ENCODE measurements at places on chromosomes 2 and 18.

DNA sequence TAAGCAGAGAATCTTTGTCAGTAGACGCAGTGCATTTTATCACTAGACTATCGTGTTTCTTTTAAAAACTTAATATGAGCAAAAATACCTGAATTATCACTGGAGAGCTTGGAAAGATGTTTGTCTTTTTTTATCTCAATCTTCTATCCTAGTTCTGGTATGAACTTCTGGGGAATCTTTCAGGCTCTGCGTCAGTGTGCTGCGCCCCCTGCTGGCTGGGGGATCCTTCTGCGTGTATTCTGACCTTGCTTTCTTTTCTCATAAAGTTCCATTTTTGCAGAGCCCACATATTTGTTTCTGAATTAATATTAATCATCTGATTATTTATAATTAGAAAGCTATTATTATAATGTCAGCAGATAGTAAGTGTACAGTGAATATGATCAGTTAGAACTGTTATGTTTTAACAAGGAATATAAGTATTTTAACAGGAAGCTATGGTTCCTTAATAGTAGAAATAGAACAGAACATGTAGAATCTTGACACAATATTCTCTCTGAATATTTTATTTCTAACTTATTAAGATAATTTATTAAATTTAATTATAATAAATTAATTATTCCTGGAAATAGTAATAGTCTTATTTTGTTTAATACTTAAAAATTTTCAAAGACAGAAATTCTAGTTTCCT lies 945.0 kb upstream of the CRIM1 start:
- DNase-seq: peak; percentile 3

GRCh38 chr2:219675221-219675620 lies 47.8 kb downstream of the SLC4A3 start:
- no peak for DNase-seq

DNA sequence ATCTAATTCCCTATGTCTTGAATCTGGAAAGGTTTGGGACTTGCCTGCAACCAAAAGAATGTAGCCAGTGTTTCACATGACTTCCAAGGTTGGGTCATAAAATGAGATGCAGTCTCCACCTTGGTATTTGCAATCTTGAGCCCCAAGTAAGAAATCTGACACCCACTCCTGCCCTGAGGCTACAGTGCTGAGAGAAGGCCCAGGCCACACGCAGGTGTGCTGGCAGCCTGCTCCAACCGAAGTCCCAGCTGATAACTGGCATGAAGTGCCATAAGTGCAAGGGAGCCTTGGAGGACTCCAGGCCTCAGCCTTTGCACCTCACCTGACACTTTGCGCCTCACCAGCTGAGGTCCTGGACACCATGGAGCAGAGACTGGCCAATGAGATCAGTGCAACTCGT lies 182.7 kb downstream of the ANAPC1 start:
- DNase-seq: no peak

GRCh38 chr2:19823507-19823906 lies 78.3 kb downstream of the TTC32 start:
- DNase-seq: no peak

- peak; percentile 18 for DNase-seq
Measured at GRCh38 chr2:41111836-41112627, 660.1 kb upstream of the SLC8A1 start.

- peak; percentile 3 for DNase-seq
Measured at GRCh38 chr18:71725256-71725655, 818.9 kb downstream of the CBLN2 start.

- DNase-seq: no peak
Measured at GRCh38 chr2:229410946-229411345, 139.9 kb upstream of the PID1 start.

GRCh38 chr2:7525746-7526145 lies 608.5 kb downstream of the RNF144A start:
- no peak for DNase-seq

DNA sequence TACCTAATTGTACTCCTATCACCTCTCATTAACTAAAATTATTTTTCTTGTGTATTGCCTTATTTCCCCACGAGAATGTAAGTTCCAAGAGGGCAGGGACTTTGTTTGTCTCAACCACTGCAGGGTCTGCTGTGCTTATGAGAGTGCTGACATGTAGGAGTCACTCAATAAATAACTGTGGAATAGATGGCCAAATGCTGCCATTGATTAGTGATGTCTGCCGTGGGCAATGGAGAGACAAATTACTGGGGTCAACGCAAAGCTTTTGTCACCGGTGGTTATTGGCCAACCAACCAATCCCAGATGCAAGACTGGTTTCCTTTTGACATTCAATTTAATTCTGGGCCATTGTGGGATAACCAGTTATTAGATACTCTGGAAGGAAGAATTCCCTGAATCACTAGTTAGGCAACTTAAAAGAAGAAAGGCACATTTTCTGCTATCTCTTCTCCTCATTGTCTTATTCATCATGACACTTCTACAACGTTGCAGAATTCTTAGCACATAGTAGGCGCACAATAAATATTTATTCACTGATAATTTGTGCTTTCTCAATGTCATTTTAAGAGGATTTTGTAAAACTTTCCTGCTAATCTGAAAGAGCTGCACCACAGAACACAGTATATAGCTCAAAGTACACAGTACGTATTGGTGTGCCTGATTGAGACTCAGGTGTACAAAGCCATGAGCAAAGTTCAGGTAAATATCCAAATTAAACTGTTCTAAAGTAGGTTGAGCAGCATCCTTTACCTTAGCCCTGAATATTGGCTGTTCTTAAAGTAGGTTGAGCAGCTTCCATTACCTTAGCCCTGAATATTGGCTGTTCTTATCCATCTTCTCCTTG lies 95.9 kb downstream of the ACTR3 start:
- no peak for DNase-seq

GRCh38 chr2:226447338-226448300 lies 352.0 kb downstream of the IRS1 start:
- no peak for DNase-seq

DNA sequence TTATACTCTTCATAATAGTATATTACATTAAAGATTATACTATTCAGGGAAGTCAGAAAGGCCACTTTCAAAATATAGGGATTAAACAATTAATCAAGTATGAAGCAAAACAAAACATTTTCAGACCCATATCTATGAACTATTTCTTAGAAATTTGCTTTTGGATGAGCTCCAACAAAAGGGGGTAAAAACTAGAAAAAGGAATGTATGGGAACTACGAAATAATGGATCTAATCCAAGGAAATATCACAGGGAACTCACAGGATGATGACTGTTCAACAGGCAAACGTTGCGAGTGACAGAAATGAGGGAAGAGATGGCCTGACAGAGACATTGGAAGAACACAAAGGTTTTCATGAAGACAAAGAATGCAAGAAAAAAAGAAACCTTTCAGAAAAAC lies 27.9 kb downstream of the G6PC2 start:
- DNase-seq: no peak

DNA sequence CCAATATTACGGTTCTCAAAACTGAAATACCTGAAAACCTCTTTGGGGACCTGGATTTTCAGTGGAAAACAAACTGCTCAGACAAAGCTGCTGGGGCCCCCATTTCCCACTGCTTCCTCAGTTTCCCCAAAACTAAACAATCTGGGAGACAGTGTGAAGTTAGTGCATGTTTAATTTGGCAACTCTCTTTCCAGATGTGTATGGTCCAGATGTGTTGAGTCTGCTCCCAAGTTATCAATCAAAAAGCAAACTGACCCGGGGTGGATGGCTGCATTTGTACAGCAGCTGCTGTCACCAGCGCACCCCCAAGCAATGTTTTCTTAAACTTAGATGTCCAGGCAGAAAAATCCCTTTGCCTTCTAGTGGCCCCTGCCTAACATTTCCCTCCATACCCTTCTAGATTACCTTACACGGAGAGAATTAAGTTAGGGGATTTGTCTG lies 136.9 kb downstream of the COPS8 start:
- peak; percentile 24 for DNase-seq

DNA sequence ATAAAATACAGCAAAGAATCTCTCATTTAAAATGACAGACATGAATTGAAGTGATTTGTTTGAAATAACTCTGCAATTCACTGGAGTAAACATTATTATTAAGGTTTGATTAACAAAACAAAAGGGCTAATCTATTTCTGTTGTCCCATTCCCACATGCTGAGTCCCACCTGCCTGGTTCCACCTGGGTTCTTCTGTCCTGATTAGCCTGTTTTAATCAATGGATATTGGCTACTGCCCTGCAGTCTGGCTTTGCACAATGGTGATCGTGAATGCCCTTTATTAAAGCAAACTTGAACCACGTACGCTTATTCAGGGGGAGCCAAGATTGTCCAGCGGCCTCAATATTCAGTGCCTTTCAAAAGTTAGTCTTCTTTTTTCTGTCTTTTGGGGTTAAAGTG lies 72.8 kb upstream of the CDH19 start:
- DNase-seq: no peak

DNA sequence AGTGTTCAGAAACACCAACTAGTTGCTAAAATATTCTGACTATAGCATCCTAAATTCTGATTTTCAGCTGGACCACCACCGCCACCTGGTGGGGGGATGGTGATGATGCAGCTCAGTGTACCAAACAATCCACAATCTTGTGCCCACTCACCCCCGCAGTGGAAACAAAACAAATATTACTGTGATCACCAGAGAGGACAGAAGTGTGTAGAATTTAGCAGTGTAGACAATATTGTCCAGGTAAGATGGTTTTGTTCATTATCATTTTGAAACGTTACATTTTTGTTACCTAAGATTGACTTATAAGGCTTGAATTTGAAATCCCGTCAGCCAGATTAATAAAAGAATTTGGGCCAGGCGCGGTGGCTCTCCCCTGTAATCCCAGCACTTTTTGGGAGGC lies 31.7 kb upstream of the UBXN4 start:
- DNase-seq: peak; percentile 52

- no peak for DNase-seq
Measured at GRCh38 chr2:159913900-159914299, 115.9 kb upstream of the CD302 start.

DNA sequence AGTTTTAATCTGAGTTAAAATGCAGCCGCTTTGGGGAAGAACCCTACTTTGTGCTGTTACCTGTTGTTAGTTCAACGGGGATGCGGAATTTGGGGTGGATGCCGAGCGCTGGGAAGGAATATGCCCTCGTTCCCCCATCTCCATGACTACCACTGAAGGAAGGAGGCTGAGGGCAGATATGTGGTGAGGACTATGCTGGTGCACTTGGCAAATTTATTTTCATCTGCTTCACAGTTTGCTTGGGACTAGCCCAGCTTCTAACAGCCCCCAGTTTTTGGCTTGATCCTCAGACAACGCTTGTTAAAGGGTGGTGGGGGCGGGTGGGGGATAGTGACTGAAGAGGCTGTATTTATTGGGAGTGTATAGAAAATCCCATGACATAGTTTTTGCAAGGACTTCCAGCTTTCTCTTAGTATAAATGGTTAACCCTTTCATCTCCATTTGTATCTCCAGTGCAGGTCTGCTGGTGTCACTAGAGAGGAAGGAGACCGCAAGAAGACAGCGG lies 100.8 kb downstream of the COLEC12 start:
- no peak for DNase-seq

DNA sequence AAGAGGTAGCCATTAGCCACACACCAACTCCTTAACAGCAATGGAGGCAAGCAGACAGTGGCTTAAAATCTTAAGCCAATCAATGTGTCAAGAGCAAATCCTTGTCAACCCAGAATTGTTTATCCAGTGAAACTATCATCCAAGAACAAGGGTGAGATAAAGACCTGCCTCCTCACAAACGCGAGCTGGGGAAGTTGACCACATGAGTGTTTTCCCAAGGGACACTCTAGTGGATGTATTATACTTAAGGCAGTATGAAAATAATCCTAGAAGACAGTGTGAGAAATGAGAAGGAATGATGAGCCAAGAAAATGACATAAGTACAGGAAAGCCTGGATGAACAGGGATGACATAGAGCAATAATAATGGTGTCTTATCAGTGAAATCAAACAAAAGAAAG lies 209.6 kb downstream of the TWIST2 start:
- DNase-seq: no peak

GRCh38 chr2:110847651-110848050 lies 115.3 kb downstream of the ACOXL start:
- no peak for DNase-seq

GRCh38 chr2:239290618-239291474 lies 110.0 kb downstream of the HDAC4 start:
- no peak for DNase-seq

DNA sequence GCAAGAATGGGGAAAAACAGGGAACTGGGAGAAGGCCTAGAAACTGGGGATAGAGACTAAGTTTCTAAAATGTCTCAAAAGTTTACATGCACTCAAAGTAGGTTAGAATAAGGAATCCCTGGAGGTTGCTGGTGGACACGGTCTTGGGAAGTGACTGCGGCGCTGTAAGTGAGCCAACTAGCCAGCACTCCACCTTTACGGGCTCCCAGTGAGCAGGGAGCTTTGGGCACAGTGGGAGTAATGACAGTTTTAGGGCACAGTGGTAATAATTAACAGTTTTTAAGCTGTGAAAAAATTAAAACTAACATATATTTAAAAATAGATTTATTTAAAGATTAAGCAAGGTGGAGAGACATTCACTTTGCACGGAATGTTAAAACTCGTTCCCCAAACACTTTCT lies 20.9 kb upstream of the CD302 start:
- DNase-seq: no peak

GRCh38 chr2:56515399-56515798 lies 331.6 kb downstream of the CCDC85A start:
- peak; percentile 10 for DNase-seq

DNA sequence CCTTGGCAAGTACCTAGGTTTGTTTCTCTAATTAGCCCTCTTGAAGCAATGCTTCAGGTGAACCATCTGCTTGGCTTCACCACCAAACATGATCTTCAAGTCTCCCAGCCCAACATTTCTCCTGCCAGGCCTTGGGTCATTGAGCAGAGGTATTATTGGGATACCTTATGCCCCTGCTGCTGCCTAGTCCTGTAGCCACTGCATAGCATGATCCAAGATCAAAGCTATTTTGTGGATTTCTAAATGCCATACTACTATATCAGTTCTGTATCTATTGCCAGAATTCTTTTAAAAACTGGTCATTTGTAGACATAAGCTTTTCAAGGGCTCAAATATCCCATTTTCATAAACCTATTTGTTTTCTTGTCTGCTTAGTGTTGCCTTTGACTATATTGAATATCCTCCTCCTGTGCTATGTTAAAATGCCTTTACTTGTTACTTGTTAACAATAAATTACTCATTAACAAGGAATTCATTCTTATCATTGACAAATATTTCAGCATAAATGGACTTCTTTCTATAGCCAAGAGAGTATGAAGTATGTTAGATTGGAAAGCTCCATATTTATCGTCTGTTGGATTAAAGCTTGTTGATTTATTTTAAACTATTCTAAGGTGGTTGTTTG lies 204.5 kb upstream of the RBBP8 start:
- DNase-seq: no peak

DNA sequence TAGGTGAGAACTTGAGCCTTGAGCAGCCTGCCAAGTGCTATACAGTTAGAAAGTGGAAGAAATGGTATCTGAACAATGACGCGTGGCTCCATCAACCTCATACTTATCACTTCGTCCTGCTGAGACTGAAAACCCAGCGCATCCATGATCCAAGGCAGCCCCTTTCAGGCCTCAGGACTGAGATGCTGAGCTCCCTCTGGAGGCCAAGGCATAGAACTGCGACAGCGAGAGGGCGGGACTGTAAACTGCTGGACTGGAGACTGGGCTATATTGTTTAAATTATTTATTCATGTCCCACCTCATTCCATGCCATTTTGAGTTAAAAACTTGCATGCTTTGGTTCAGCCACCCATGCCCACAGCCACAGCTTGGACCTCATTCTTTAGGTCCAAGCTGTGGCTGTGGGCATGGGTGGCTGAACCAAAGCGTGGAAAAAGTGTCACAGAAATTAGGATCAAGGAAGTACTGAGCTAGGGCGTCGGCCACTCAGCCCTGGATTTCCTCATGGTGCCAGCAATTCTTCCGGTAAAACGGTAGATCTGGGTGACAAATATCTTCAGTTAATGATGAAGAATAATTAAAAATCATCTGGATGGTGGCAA lies 195.5 kb downstream of the L3MBTL4 start:
- DNase-seq: peak; percentile 27

Measured in fibroblast of villous mesenchyme (primary cell).